ENCODE measurements at places on chromosomes 4 and X.
A peak's percentile ranks its signal among the peaks of the same experiment; 100 is the strongest.

- DNase-seq, result no peak
Measured at GRCh38 chrX:87067795-87068369, 449.7 kb upstream of the KLHL4 start.

DNA sequence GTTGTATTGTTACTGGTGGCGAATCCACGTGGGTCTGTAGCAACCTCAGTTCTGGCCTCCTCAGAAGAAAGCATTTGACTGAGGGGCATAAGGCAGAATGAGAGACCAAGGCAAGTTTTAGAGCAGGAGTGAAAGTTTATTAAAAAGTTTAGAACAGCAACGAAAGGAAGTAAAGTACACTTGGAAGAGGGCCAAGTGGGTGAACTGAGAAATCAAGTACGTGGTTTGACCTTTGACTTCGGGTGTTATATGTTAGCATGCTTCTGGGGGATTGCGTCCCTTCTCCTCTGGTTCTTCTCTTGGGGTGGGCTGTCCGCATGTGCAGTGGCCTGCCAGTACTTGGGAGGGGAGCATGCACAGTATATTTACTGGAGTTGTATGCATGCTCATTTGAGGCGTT lies 232.7 kb upstream of the GATB start:
- DNase-seq, result no peak

DNA sequence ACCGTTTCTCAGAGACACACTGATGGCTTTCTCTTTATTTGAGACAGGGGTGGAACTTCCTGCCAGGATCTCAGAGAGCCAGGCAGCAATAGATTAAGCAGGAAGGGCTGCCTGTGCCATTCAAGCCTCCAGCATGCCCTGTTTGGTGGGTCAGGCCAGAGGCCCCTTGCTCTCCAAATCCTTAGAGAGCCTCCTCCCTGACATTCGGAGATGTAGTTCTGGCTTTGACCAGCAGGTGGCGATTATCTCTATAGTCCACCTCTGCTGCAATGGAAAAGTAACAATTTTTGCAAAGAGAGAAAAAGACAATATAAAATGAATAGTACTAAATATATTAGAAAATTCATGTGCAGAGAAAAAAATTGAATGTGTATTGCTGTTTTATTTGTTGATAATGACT lies 93.9 kb downstream of the NXF2B start:
- DNase-seq, result peak; percentile 57

DNA sequence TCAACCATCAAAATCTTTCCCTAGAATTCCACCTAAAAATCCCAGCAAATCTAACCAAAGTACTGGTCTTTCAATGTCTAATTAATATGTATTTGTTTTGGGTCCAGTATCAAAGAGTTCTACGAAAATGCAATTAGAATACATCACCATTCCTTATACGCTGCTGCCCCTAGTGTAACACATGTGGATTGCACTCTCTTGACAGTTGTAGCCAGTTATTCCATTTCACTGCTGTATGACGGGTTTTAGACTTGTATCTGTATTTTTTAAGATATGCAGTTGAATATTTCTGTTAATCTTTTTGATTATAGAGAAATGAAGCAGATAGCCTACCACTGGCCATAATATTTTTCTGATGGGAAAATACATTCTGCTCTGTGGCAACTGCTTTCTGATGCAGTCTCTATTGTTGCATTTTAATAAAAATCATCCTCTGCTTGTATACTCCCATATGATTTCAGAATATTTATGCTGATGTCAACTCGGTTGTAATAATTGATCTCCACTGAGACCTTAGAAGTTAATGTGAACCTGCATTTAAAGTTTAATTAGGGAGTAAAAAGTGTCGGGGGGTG lies 17.1 kb upstream of the PAGE2B start:
- peak; percentile 52 for DNase-seq

Data from CD4-positive, alpha-beta T cell treated with Interleukin-21 for 1 hour (primary cell).